ENCODE measurements at places on chromosomes 12 and 14. TPM values are rescaled to one million over a fixed set of nuclear protein-coding genes. Genes with fewer than 3 reads are reported as not detected.

The FOXA1 gene
- not detected for total RNA-seq

The PRR4 gene
- total RNA-seq: not detected

The LRP1-AS gene
- not detected for total RNA-seq

The CHMP4A gene
- total RNA-seq: 40.8 TPM

The NRXN3 gene
- total RNA-seq: 2.1 TPM

The RND1 gene
- total RNA-seq: not detected

The BEST3 gene
- total RNA-seq: not detected

The ZNF219 gene
- 1.1 TPM for total RNA-seq

The KITLG gene
- total RNA-seq: 8.1 TPM

The PTCSC3 gene
- total RNA-seq: not detected

The AEBP2 gene
- 7.2 TPM for total RNA-seq

The POTEG gene
- not detected for total RNA-seq

The FGF23 gene
- not detected for total RNA-seq

The ITGB7 gene
- not detected for total RNA-seq

The SMIM41 gene
- not detected for total RNA-seq
